GM23338 (cell line): ENCODE measurements at places on chromosomes 7 and 10. TPM values are rescaled to one million over a fixed set of nuclear protein-coding genes. Genes with fewer than 3 reads are reported as not detected.

Gene DUS4L
- polyA plus RNA-seq, result 16.3 and 16.7 TPM in 2 replicates

Gene SEMA3E
- 15.4 and 15.7 TPM in 2 replicates for polyA plus RNA-seq

Gene TLL2
- 2.8 and 3.0 TPM in 2 replicates for polyA plus RNA-seq

Gene MSMB
- polyA plus RNA-seq, result not detected in 2 replicates

Gene PPP1R3A
- polyA plus RNA-seq, result not detected in 2 replicates

Gene FAM180A
- not detected in 2 replicates for polyA plus RNA-seq

Gene SPACDR
- polyA plus RNA-seq, result 0.42 TPM in 1 of 2 replicates, not detected in the other

- no peak for DNase-seq
Measured at GRCh38 chr10:1507436-1507835, 229.9 kb downstream of the ADARB2 start.

DNA sequence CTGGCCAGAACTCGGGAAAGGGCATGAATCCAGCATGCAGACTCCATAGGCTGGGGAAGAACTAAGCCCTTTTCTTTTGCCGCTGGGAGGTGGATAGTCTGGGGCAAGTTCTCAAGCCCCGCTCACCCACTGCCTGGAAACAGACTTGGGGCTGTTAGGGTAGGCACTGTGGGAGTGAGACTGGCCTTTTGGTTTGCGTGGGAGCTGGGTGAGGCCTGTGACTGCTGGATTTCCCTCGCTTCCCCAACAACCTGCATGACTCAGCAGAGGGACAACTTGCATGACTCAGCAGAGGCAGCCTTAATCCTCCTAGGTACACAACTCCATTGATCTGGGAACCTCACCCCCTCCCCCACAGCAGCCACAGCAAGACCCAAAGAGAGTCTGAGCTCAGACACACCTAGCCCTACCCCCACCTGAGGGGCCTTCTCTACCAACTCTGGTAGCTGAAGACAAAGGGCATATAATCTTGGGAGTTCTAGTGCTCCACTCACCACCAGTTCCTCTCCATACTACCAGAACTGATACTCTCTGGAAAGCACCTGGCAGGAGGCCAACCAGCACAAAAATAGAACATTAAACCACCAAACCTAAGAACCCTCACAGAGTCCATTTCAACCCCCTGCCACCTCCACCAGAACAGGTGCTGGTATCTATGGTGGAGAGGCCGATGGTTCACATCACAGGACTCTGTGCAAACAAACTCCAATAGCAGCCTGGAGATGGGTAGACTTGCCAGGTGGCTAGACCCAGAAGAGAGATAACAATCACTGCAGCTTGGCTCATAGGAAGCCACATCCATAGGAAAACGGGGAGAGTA is 81.4 kb upstream of the LAMB4 start:
- DNase-seq, result peak; percentile 32

DNA sequence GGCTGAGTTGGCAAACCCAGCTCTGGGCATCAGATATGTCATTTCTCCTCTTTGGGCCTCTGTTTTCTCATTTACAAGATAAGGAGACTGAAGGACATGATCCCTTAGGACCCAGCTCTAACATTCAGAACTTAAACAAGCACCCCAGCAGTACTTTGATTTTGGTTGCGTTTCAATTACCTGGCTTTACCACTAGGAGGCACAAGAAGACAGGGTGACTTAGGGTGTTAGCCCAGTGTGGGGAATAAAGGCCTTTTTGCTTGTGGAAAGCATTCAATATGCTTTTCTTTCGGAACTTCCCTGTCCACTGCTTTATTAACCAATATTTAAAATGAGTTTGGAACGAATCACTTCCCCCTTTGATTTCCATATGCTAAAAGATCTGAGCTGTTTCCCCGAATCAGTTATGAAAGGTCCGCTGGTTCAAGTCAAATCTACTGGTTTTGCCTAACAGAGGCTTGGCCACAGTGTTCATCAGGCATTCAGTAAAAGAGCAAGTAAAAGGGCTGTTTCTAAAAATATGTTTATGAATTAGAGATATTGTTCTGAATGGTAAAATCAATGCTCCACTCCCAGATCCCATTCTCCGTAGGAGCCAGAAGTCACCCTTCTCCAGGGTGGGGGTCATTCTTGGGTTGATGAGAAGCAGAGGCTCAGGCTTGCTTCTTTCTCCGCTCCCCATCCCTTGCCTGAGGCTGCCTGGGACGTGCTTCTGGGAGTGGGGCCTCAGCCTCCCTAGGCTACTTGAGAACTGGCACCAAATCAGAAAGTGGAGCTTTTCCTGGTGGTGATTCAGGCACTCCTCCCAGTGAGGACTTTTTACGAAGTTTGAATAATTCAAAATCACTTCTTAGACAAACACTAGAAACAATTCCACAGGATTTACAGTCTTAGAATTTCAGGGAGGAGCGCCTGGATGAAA is 105.5 kb downstream of the MYOF start:
- peak; percentile 84 for DNase-seq

DNA sequence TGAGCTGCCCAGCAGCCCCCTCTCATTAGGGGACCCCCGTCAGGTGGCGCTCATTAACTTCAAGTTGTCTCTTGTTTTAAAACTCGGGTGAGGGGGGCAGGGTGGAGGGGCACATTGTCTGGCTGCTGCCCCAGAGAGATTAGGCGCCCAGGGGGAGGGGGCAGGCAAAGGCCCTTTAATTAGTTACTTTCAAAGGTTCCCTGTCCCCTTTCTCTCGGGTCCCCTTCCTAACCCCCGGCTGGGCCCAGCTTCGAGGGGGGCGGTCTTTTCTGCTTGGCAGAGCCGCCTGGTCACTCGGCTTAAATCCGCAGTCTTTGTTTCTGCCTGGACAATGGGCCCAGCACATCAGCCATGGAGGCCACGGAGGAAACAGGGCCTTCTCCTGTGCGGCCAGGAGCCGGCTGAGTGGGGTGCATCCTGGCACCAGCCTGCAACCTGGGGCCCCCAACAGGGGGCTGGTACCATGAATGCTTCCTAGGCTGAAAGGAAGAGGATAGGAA is 38.9 kb upstream of the SLF2 start:
- no peak for DNase-seq

DNA sequence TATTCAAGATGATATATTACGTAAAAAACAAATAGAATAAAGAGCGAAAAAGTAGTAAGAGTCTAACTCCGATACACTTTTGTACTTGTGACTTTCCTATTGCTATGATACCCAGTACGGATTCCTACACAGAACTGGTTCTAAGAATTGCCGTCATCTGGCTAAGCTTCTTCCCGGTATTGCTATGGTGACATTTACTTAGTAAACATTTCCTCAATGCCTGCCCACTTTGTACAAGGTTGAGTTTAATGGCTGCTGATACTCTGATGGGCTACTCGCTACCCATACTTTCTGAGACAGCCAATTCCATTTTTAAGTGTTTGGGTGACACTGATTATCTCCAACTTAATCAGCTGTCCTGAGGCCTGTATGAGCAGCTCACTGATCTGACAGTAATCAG is 55.6 kb downstream of the OSBPL3 start:
- no peak for DNase-seq

DNA sequence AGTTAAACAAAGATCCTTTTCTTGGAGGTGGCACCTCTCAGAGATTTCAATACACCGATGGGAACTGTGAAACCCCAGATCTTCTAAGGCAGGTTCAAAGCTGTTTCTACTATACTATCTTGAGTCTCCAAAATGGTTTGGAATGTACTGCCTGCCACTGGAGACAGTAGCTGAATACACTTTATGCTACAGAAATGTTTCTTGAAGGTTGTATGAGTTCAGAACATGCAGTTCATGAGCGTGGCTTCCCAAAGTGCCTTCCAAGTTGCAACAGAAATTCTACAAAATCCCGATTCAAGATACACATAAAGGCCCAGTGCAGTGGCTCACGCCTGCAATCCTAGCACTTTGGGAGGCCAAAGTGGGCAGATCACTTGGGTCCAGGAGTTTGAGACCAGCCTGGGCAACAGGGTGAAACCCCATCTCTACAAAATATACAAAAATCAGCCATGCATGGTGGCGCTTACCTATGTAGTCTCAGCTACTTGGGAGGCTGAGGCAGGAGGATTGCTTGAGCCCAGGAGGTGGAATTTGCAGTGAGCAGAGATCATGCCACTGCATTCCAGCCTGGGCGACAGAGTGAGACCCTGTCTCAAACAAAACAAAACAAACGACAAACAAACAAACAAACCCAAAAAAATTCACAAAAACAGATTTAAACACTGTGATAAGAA is 36.3 kb downstream of the FAM171A1 start:
- no peak for DNase-seq

GRCh38 chr10:76582531-76582930 is 1055.1 kb downstream of the KCNMA1 start:
- no peak for DNase-seq

- DNase-seq, result no peak
Measured at GRCh38 chr10:22823109-22823508, 104.7 kb upstream of the ARMC3 start.

DNA sequence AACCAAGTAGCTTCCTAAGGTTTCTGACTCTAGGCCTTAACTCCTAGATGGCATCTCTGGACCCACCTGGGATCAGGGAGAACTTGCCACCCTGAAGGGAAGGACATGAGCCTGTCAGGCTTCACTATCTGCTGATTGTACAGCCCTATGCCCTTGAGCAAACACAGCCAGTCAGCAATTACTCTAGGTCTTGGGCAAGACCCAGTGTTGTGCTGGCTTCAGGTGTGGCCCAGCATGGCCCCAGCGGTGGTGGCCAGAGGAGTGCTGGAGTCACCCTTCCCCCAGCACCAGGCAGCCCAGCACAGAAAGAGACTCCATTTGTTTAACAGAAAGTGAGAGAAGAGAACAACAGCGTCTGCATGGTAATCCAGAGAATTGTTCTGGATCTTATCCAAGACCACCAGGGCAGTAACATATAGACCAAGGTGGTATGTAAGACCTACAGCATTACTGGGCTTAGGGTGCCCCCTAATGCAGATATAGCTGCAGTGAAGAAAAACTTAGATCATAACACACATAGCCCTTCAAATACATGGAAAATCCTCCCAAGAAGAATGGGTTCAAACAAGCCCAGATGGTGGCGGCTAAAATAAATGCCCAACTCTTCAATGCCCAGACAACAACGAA is 207.7 kb downstream of the MAGI2 start:
- peak; percentile 47 for DNase-seq

DNA sequence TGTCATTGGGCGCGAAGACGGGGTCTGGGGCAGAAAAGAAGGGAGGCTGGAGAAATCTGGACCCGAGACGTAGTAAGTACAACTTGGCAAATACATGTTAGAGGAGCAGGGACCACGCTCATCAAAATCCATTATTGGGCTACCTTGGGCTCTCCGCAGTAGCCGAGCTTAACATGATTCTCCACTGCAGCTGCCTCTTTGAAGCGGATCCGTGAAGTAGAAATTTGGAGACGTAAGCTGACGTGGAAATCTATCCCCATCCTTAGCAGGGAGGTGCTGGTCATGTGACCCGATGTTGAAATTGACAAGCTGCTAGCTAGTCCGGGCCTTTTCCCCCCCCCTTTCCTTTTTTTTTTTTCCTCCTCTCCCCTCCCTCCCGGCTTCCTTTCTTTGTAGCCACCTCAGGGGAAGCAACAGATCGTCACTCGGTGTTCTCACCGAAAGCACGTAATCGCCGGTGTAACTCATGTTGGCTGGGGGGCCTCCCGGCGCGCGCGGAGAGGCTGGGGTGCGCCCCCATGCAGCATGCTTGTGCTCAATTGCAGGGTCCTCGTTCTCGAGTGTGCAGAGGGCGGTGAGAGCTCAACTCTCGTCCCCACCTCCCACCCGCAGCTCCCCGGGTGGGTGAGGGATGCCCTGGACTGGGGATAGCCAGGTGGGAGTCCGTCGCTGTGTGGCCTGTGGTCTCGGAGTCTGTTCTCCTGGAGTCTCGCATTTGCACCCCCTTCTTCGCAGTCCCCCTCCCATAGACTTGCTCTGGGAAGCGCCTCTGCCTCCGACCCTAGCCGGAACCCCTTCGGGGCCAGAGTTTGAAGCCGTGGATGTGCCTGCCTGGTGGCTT is at the start of gene HOXA11:
HOXA11 (minus strand) TSS at position 220 of the 841 bp plus-strand sequence; CDS start at position 132, 88 bp downstream.
- no peak for DNase-seq

GRCh38 chr7:29329686-29330085 is 135.1 kb downstream of the CHN2 start:
- no peak for DNase-seq

GRCh38 chr7:146084086-146084485 is 32.5 kb upstream of the CNTNAP2 start:
- no peak for DNase-seq

GRCh38 chr10:104937567-104937966 is 296.5 kb downstream of the SORCS3 start:
- no peak for DNase-seq

DNA sequence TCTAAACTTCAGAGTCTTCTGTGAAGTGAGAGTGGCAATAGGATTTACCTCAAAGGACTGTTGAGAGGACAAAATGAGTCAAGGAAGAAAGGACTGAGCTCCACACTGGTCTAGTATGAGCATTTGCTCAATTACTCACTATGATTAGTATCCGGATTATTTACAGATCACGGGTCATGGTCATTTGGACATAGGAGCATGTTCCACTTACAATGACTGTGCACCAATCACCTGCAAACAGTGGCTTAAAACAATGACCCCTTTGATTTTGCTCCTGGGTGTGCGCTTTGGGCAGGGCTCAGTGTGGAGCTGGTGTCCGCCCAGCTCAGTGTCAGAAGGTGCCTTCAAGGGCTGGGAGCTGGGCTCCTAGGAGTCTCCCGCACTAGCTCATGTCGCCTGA is 225.4 kb downstream of the TCERG1L start:
- no peak for DNase-seq

GRCh38 chr7:40586197-40586596 is 451.4 kb downstream of the SUGCT start:
- no peak for DNase-seq

DNA sequence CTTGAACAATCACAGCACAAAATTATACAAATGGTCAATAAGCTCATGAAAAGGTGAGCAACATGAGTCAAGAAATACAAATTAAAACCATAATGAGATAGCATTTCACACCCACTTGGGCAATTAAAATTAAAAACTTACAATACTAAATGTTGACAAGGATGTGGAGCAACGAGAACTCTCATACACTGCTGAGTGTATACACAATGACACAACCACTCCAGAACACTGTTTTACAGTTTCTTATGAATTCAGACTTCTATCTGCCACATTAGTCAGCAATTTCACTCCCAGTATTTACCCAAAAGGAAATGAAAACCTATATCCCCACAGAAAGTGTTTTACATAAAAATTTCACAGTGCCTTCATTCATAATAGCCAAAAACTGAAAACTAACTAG is 31.1 kb downstream of the GDI2 start:
- DNase-seq, result no peak

DNA sequence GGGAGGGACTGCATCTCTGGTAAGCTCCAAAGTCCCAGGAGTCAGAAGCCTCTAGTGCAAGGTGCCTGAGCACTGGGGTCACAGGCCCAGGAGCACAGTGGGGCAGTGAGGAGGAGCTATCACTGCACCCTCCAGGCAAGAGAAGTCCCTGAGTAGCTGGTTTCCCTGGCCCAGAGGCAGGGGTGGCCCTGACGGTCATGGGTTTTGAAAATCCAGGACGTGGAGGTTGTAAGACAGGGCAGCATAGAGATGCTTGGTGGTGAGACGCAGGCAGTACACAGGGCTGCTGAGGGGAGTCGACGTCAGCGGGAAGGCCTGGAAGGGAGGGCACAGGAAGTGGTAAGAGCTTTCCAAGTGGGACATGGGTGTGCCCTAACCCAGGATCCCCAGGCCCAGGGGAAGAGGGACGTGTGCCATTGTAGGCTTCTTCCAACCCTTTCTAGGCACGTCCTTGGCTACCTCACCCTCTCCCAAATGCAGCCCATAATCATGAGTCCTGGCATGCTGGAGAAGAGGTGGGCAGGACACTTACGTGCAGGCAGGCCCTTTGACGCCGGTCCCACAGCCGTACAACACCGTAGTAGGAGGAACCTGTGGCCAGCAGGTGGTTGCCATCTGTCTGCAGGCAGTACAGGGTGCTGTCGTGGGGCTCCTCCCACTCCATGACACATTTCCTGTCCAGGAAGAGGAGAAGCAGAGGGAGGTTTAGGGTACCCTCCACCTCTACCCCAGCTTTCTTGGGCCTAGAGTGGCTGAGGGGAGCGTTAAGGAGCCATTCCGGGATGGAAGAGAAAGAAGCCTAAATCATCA is 23.2 kb downstream of the DPCD start:
- DNase-seq, result no peak
